ENCODE measurements at places on chromosomes 11 and 22.
A peak's percentile ranks its signal among the peaks of the same experiment; 100 is the strongest.

- DNase-seq = no peak
Measured at GRCh38 chr11:69452206-69452987, 29.1 kb upstream of the LINC01488 start.

DNA sequence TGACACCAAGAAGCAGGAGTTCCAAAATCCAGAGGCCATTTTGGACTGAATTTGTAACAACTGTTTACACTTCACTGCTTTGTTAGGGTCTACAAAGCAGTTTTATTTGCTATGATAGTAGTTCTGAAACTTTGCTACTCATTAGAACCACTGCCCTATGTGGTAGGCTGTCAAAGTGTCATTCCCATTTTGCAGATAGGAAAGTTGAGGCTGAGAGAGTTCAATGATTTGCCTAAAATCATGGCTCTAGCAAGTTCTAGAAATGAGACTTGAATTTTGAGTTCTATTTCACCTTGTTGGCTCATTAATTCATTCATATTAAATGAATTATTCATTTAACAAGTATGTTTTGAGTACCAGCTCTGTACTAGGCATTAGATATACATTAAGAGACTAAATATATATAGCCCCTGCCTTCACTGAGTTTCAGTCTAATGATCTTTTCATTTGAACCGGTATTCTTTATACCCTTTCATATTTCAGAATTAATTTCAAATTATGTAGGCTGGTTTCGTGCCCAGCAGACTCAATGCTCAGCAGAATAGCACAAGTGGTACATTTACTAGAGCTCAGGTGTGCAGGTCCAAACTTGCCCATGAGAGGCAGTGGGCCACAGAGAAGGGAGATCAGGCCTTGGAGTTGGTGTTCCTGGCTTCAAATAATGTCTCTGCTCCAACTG, 93.5 kb downstream of the ME3 start:
- DNase-seq = no peak

DNA sequence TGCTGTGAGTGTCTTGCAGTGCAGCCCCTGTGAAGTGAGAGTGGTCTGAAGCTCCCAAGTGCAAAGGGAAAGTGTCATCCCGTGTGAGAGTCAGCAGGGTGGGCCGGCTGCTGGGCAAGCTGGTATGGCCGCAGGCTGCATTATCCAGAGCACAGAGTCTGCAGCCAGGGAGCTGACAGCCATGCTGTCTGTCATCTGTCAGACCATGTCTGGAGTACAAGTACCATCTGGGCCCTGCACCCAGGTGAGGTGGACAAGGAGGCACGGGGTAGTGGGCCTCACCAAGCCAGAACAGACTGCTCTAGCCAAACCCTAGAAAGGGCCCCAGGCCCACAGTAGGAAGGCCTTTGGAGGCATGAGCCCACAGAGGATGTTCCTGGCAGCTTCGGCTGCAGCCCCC, 20.2 kb downstream of the LMO1 start:
- DNase-seq = no peak

DNA sequence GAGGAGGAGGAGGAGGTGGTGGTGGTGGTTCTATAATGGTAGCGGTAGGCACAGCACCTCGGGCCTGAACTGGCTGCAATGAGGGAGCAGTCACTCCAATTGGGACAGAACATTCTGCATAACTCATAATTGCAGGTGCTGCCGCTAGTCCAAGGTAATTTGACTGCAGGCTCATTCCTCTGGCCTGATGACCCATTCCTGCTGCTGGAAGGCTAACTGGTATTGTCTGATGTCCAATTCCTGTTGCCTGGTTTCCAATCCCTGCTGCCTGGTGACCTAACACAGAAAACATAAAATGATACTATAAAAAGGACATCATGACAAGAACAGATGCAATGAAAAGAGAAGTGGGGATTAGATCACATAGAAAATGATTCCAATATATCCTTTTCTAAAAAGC, 7.9 kb upstream of the AGBL2 start:
- DNase-seq = no peak

- DNase-seq = no peak
Measured at GRCh38 chr11:112599265-112599664, 338.6 kb upstream of the PLET1 start.

DNA sequence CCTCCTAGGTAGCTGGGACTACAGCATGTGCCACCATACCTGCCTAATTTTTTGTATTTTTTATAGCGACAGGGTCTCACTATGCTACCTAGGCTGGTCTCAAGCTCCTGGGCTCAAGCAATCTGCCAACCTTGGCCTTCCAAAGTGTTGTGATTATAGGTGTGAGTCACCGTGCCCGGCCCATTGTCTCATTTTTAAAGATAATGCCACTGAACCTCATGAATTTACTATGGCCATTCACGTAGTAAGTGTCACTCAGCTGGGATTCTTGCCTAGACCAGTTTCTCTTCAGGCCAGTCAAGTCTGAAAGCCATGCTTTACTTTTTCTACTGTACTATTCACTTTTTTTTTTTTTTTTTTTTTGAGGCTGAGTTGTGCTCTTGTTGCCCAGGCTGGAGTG, 22.4 kb downstream of the DEPDC5 start:
- DNase-seq = no peak

- no peak for DNase-seq
Measured at GRCh38 chr22:27772984-27773498, 28.5 kb downstream of the MN1 start.

- no peak for DNase-seq
Measured at GRCh38 chr11:64415286-64415685, 56.3 kb downstream of the RPS6KA4 start.

GRCh38 chr11:129392995-129393394, 17.3 kb downstream of the BARX2 start:
- DNase-seq = no peak

DNA sequence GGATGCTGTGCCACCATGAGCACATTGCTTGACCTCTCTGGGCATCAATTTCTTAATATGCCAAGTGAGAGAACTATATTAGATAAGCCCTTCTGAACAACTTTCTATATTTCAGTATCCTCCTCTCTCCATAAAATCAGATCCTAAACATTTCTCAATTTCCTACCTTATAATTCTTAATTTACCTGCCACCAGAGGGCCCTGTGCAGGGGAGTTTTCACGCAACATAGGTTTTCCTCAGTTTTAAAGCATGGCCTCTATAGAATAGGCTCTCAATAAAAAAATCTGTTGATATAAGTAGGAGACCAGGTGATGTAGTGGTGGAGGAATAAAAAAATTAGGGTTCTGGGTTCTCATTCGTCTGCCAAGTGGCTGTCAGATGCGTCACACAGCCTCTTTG, 83.7 kb upstream of the DBX1 start:
- no peak for DNase-seq

DNA sequence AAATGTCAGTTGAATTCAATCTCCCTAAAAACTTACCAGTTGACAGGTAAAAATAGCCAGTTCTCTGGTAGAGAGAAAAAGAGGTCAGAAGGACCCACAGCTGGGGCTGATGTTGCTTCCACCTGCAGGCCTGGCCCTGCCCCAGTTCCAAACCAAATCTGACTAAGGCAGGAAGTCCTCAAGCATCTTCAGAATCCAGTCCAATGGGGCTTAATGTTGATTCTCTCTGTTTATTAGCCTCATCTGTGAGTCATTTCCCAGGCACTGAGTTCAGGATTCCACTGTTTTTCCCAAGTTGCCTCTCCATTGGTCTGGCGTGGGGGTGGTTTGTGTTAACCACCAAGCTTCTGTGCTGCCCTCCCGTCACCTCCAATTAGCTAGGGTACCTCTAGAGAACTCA, 601.8 kb downstream of the INSC start:
- no peak for DNase-seq

- no peak for DNase-seq
Measured at GRCh38 chr11:1207401-1208143, 15.3 kb upstream of the MUC5B start.

GRCh38 chr11:87185228-87185627, 147.5 kb downstream of the TMEM135 start:
- DNase-seq = no peak

DNA sequence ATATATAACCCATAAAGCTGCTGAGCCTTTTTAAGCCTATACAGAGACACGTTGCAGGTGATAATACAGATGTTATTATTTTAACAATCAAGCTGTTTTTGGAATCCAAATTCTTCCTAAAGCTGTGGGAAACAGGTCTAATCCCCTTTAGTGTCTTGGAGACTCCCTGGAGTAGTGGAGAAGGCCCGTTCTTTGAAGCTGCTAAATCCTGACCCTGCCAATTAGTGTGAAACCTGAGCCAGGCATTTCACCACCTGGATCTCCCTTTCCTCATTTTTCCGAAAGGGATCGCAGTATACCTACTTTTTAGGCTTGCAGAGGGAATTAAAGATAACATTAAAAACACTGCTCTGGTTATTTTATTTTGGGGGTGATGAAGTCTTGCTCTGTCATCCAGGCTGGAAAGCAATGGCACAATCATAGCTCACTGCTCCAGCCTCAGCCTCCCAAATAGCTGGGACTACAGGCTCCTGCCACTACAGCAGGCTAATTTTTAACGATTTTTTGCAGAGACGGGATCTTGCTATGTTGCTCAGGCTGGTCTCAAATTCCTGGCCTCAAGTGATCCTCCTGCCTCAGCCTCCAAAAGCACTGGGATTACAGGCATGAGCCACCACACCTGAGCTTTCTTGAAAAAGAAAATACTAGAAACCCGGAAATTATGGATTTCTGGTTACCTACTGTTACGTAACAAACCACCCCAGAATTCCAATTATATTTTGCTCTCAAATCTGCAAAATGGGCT, 1.7 kb upstream of the EIF4ENIF1 start:
- DNase-seq = no peak

GRCh38 chr11:94307101-94307791, 2.9 kb downstream of the IZUMO1R start:
- DNase-seq = no peak

- DNase-seq = no peak
Measured at GRCh38 chr11:69156673-69157155, 979 bp downstream of the SMIM38 start.

DNA sequence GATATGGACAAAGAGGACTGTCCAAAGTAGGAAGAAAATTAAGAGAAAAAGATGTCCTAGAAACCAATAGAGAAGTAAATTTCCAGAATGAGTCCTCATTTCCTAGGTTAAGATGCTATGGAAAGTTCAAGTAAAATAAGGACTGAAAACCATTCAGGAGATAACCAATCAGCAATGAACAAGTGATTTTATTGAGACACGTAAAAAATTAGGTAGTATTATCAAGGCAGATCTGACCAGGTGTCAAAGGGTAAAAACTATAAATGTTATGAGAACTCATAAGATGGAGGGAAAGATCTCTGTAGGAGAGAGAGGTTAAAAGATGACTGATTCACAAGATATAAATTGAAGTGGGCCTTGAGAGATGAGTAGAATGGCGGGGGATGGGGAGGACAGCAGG, 50.2 kb downstream of the SPATA19 start:
- no peak for DNase-seq

GRCh38 chr22:43047605-43048004, 32.7 kb upstream of the PACSIN2 start:
- no peak for DNase-seq

DNA sequence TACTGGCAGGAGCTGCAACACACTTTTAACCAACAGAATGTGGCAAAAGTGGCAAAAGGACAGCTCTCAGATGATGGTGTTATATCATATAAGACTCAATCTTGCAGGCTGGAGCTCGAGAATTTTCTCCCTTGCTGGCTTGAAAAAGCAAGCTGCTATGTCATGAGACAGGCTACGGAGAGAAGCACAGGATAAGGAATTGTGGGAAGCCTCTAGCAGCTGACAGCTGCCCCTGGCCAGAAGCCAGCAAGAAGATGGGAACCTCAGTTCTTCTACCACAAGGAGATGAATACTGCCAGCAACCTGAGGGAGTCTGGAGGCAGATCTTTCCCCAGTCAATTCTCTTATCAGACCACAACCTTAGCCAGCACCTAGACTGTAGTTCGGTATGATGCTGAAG, 24.6 kb downstream of the FXYD6 start:
- DNase-seq = no peak

DNA sequence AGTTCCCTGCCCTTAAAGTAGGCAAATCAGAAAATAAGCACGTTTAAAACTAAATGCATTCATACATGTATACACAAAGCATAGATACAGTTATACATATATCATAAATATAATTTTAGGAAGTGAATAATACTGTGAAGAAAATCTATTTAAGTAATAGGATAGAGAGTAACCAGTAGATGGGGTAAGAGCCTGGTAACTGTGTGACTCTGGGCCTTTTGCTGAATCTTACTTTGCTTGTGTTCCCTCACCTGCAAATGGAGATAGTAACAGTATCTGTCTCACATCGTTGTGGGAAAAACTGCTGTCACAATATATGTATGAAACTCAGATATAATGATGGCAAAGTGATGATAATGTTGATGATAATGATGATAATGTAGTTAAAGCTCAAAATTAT, 29.9 kb downstream of the MS4A2 start:
- DNase-seq = no peak

- DNase-seq = no peak
Measured at GRCh38 chr11:61700212-61700611, 20.0 kb downstream of the DAGLA start.

DNA sequence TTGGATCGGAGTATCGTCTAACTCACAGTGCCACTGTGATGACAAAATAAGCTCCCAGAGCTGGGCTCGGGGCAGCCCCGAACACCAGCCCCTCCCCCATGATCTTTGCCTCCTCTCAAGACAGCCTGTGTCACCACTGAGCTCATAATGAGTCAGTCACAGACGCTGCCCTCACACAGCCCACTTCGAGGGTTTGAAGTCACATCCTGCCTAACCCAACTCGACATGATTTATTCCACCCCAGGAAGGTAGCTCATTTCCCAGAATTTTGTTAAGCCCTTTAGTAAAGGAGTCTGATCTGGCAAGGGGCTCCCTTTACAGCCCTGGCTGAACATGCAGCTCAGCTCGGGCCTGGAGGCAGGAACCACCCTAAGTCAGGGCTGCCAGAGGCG, 22.8 kb downstream of the MYH9 start:
- no peak for DNase-seq

- peak; percentile 4 for DNase-seq
Measured at GRCh38 chr11:69131644-69132300, 24.0 kb upstream of the SMIM38 start.

DNA sequence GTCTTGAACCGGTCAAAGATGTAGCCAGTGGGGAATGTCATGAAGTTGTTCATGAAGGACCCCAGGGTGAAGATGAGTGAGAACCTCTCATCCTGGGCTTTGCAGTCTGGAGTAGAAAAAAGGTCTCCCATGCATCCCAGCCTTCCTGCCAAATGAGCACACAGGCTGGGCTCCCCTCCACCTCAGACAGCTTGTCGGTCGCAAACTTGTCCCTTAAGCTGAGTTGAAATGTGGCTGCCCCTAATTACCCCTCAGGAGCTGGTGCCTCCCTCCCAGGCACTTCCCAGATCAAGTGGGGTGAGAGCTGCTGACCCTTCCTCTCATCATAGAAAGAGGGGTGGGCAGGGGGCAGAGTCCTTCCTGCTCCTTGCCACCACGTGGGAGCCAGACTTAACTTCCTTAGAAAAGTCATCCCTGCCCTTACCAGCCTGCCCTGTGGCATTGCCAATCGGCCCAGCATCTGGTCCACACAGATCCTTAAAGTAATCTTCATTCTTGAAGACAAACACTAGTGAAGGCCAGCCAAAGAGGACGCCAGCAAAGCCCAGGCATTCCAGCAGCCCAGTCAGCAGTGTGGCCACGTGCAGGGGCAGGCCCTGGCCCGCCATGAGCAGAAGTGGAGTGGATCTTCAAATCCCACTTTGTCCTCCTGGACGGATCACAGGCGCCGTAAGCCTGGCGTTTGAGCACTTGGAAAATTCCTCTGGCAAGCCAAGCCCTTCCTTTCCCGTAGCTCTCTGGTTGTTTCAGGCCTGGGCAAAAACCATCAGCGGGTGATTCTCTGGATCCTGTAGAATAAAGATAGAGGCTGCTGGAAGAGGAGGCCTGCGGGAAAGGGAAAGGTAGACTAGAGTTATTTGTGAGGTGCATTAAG, 1.1 kb downstream of the SLC43A3 start:
- DNase-seq = no peak

All from DMS 273 treated with DMSO at 0.1 percent for 48 hours (cell line).